ENCODE measurements at places on chromosomes 1 and 21. TPM values are rescaled to one million over a fixed set of nuclear protein-coding genes. Genes with fewer than 3 reads are reported as not detected.

Gene PPFIA4
- polyA plus RNA-seq = 4.2 TPM

Gene TMPRSS15
- not detected for polyA plus RNA-seq

Gene ACP6
- 8.0 TPM for polyA plus RNA-seq

Gene SH2D1B
- polyA plus RNA-seq = not detected

Gene PLA2G5
- polyA plus RNA-seq = not detected

Gene CBR3
- 0.70 TPM for polyA plus RNA-seq

Gene SLC30A10
- 0.08 TPM for polyA plus RNA-seq

Gene WDR4
- 22.4 TPM for polyA plus RNA-seq

Gene LRRC39
- polyA plus RNA-seq = 0.88 TPM

Gene PLEKHA6
- polyA plus RNA-seq = 1.5 TPM

Gene MAP3K7CL
- polyA plus RNA-seq = 13.7 TPM

Gene TOR1AIP1
- polyA plus RNA-seq = 50.0 TPM

Gene F11R
- 224 TPM for polyA plus RNA-seq

Gene CYP4A22
- not detected for polyA plus RNA-seq
